ENCODE measurements at places on chromosomes 3 and 15.

DNA sequence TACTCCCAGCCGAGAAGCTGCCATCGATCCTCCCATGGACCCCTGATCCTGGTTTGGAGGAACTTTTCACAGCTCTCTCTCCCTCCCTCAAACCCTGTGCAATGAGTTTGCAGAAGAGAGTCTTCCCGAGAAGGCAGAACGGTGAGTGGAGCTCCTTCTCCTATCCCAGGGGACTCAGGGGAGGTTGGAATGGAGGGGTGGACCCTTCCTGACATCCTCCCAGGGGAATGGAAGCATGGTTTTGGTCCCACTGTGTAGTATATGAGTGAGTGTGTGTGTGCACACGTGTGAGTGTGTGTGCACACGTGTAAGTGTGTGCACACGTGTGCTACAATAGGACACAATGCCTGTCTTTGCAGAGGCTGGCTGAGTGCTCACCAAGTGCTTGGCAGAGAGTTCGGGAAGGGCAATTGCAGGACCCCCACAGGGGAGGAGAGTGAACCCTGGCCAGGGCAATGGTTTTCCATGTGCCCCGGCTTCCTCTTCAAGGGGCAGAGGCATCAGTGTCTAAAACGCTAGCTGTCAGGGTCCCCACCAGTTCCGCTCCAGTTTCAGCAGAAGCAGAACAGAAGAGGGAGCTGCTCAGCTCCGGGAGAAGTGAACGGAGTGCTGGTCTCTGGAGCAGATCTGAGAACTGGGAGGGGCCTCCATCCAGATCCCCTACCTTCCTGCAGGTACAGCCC lies 13.8 kb upstream of the IL16 start:
- DNase-seq, result no peak

GRCh38 chr3:171133796-171134569 lies 107.5 kb upstream of the SLC2A2 start:
- no peak for DNase-seq

- DNase-seq, result no peak
Measured at GRCh38 chr3:123616593-123616992, 31.7 kb upstream of the HACD2 start.

- no peak for DNase-seq
Measured at GRCh38 chr3:97872525-97873042, 50.8 kb downstream of the CRYBG3 start.

GRCh38 chr3:137767538-137768360 lies 3.6 kb downstream of the SOX14 start:
- DNase-seq, result no peak

GRCh38 chr15:40322531-40323238 lies 807 bp upstream of the INAFM2 start:
- no peak for DNase-seq

- DNase-seq, result no peak
Measured at GRCh38 chr3:172247525-172248274, 200.6 kb downstream of the GHSR start.

DNA sequence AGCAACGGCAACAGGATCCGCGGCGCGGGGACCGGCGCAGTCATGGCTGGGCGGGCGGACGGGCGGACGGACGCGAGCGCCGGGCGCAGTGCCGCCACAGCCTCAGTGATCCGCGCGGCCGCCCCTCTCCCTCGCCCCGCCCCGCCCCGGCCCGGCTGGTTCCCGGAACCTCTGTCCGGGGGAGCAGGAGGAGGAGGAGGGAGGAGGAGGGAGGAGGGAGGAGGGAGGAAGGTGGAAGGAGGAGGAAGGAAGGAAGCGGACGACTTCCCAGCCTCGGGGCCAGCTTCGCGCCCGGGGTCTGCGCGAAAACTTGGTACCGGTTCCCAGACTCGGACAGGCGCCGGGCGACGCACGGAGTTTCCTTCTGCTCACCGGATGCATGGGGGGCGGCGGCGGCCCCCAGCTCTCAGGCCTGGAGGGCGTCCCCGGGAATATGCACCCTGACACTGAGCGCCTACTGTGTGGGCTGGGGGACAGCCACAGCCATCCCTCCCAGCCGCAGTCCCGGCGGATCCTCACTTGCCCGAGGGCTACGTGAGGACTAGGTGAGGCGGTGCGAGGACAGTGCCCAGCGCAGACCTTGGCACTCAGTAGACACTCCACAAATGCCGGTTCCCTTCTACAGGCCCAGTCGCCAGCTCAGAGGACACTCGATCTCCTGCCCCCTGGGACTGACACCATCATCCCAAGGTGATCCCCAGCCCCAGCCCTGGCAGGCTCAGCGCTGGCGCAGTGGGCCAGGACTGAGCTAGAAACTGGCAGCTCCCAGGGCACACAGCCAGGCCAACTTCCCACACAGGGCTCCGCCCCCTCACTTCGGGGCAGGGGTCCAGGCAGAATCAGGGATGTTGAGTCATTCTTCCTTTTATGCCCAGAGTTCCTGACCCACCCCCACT lies at the start of gene SHISA5:
Gene SHISA5 (minus strand): TSS at position 124 of the 896 bp plus-strand sequence. CDS start 80 bp downstream, at position 44.
- DNase-seq, result peak; percentile 27

DNA sequence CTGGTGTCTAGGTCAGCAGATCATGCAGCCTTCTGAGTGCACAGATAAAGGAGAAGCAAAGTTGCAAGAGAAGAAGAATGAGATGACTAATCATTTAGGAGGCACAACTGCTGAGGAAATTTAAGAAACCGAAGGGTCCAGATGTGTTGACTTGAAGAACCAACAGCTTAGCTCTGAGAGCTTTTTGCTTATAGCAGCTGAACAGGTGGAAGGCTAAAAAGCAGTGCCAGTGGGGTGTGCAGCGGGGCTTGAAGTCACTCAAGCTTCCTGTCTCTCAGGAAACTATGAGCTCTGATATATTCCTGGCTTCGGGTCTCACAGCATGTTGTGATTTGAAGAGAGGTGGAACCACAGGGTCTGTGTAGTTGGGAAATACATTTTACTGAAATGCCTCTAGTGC lies 305.7 kb downstream of the RYR3 start:
- DNase-seq, result no peak

DNA sequence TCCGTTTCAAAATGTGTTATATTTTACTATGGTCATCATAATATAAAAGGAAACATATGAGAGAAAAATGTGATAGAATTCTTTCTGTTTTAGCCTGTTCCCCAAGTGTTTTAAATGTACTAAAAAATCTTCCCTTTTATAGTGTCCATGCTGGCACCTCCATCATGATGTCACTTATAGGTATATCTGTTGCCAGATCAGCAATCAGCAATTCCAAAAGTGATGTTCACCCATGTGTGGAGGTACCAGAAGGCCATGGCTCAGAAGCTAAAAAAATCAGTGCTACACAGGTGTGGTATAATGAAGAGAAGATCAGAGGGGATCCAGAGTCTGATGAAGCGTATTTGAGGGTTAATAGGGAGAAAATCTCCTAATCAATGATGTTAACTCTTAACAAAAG lies 1.1 kb upstream of the GPR15 start:
- no peak for DNase-seq

DNA sequence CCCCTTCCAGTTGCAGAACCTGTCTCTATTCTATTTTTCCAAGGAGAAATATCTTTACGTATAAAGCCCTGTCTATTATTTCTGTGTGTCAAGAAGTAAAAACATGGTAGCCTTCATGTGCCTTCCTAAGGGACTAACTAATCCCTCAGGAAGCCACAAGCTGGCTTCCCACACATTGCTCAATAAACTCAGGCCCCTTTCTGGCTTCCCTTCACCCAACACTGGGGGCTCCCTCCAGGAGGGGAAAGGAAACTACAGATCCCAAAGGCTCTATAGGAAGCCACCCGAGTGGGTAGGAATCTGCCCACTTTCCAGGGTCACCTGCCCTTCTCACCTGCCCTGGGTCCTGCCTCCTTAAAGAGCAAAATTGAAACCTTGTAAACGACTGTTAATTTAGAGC lies 4.6 kb downstream of the TLE3 start:
- no peak for DNase-seq

GRCh38 chr3:119779731-119780383 lies 2.0 kb upstream of the NR1I2 start:
- no peak for DNase-seq

DNA sequence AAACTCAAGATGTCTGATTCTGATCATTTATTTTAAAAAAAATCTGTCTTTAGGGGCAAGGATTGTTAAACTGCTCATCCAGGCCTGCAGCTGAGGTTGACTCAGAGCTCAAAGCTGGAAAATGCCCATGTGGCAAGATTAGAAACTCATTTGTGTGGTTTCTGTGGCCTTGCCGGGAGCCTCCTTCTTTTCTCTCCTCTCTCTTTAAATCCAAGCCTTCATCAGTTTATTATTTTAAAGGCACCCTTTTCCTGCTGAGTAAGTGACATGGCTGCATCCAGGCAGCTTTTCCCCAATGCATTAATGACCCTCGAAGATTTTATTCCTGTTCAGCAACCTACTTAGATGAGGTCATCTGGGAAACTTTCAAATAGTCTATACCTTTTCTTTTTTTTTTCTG lies 221.3 kb upstream of the CDIN1 start:
- no peak for DNase-seq

DNA sequence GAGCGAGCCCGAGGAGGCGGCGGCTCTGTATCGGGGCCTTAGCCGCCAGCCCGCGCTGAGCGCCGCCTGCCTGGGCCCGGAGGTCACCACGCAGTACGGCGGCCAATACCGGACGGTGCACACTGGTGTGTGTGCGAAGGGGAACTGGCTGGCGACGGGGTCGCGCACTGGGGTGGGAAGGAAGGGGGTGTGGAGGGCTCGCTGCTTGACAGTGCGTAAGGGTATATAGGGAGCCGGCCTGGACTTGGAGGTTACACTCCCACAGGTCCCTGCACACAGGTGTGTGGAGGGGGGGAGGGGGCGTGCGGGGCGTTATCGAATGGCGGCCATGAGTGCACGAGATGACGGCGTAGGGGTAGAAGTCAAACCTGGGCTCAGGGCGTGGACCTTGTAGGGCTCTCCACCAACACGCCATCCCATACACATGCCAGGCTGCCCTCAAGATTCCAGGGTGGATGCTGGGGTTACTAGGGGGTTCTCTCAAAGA lies 389 bp downstream of the APEH start:
- DNase-seq, result no peak

- DNase-seq, result no peak
Measured at GRCh38 chr15:89448825-89449224, 47.6 kb downstream of the RHCG start.

DNA sequence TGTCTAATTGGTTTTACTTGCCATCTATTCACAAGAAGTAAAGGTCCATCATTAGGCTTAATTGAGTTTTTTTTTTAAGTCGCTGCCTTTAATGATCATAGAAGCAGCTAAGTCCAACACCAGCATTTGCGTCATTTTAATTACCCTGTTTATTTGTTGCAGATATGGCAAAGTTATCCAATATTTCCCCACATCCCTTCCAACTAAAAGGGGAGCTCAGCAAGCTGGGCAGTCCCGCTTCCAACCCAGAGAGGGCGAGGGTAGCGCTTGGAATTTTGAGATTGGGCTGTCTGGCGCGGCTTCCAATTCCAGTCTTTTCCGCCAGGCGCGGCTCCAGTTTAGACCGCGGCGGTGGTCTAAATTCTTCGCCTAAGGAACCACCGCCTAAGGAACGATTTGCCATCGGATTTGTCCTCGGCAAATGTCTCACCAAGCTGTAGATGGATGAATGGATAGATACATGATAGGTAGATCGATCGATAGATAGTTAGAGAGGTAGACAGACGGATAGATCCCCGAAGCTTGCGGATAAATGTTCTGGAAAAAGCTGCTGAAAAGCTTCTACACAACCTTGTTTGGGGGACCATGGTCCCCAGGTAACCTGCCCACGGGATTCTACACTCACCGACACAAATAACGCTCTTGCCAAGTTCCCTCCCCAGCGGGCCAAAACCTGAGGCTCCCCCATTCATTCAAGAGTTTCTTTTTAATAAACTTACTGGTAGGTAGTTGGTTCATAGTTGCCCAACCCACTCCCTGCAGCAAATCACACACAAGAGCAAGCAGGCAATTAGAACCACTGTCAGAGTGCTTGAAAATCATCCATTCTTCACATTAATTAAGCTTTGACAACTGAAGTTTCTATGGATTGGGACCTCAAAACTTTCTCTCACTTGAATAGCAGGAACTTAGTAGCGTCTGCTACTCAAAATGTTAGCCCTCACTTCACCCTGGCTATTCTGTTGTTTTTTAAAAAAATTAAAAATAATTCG lies 49.1 kb downstream of the ZIC4 start:
- DNase-seq, result no peak

GRCh38 chr3:184498986-184499606 lies 62.5 kb upstream of the EPHB3 start:
- no peak for DNase-seq

DNA sequence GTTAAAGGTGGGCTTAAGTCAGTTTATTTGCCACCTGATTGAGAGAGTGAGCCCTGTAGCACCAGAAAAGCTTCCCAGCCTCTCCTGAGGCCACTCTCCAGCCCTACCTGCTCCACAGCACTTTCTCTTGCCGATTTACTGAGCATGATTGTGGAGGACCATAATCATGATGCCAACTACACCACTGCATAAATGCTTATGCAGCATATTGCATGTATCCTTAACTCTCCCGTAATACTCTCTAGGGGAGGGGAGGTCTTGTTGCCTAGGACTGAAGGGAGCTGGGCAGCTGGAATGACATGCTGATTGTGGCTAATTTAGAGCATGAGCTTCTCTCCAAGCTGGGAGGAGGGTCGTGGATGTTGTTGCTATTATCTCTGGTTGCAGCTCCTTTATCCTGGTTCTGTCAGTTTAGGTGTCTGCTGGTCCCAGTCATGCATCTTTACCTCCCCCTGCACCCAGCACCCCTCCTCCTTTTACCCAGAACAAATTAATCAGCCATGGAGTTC lies 54.3 kb downstream of the GPD1L start:
- DNase-seq, result no peak

- no peak for DNase-seq
Measured at GRCh38 chr3:148026009-148026588, 616.9 kb downstream of the ZIC1 start.

- no peak for DNase-seq
Measured at GRCh38 chr3:131702146-131702545, 199.4 kb upstream of the MRPL3 start.

- no peak for DNase-seq
Measured at GRCh38 chr3:10964537-10965167, 27.9 kb upstream of the SLC6A1 start.

- no peak for DNase-seq
Measured at GRCh38 chr3:66098436-66098835, 59.7 kb upstream of the MAGI1 start.

GRCh38 chr15:63340353-63340752 lies 41.3 kb downstream of the CA12 start:
- no peak for DNase-seq

GRCh38 chr3:166836836-166837235 lies 543.3 kb downstream of the ZBBX start:
- DNase-seq, result no peak

DNA sequence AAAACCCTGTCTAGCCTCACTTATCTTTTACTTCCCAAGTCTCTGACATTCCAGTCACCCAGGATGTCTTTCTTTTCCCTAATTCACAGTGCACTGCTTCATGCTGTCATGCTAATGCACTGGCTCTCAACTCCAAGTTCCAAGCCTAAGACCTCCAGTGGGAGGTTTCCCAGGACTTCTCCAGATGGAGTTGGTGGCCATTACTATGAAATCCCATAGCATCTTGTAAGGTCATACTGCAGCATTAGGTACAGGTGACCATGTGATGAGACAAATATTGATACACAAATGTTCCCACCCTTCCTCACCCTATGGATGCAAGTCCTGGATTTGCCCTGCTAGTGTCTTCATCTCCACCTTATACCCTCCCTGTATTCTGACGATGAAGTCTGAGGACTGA lies 138.6 kb upstream of the PRICKLE2 start:
- no peak for DNase-seq
